ENCODE measurements at places on chromosomes 16 and 17.

- no peak for DNase-seq
These were observed 94.2 kb upstream of the CREBBP start for GRCh38 chr16:3974751-3975150.

- no peak for DNase-seq
These were observed 383.0 kb upstream of the PMFBP1 start for GRCh38 chr16:72554935-72555334.

GRCh38 chr16:10332241-10332640, 53.6 kb upstream of the ATF7IP2 start:
- DNase-seq, result no peak

GRCh38 chr17:65293584-65294180, 156.5 kb downstream of the RGS9 start:
- DNase-seq, result no peak

DNA sequence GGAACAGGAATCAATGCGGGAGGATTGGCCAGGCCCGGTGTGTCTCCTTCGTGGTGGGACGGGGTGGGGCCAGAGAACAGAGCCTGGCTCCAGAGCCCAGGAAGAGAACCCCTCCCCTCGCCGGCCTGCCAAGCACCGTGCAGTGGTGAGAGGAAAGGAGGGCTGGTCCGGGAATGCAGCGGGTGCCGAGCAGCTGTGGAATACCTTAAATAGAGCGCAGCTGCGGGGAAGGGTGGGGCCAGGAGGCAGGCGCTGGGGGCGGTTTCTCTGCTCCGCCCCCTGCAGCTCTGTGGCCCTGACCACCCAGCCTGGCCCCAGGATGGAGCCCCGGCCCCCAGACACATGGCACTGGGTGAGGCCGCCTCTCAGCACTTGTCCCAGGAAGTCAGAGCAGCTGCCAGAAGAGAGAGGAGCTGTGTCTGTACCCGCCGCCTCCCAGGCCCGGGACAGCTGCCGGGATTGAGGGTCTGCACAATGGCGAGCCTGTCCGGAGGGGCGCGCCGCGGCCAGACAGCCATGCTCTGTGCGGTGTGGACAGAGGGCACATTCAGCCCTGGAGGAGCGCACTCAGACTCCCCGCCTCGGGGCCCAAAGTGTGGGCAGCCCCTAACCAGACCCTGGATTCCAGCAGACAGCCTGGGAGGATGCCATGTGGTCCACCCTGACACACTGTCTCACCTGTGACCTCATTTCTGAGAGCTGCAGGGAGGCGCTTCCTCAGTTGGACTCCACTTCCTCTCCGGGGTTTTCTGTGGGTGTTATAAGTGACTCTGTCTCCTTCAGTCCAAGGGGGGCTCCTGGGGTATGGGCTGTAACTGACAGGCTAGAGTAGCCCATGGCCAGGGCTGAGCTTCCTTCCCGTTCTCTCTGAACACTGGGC, 268.8 kb downstream of the SEC14L1 start:
- DNase-seq, result no peak

- peak; percentile 90 for DNase-seq
These were observed 6.3 kb downstream of the UBE2O start for GRCh38 chr17:76446449-76447231.

DNA sequence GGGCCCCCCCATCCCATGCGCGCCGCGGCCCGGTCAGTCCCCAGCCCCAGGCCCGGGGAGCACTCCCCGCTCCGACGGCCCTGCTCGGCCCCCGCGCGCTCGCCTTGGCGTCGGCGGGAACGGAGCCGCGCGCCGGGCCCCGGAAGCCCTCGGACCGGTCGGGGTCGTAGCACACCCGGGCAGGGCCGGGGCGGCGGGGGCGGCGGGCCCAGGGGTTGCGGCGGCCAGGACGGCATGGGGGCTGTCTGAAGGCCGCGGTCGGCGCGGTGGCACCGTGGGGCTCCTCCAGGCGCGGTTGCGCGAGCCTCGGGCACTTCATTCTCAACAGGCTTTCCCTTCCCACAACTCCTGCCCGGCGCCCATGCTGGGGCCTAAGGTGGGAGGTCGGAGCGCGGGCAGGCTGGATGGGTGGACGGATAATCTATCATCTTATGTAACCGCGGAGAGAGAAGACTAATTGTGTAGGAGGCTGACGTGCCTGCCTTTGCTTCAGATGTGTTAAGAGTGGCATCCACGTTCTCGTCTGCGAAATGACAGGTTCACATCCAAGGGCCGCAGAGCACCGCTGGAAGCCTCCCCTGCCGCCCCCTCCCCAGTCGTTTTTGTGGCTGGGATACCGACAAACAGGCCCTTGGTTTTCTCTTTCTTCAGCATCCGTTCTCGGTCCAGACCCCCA, 708 bp downstream of the BAIAP2 start:
- DNase-seq, result no peak

- peak; percentile 100 for DNase-seq
These were observed at the start of gene PRR11 for GRCh38 chr17:59155439-59156177. Gene PRR11 (plus strand): TSS chr17:59155746. CDS start chr17:59169753, 14,007 bp downstream.

DNA sequence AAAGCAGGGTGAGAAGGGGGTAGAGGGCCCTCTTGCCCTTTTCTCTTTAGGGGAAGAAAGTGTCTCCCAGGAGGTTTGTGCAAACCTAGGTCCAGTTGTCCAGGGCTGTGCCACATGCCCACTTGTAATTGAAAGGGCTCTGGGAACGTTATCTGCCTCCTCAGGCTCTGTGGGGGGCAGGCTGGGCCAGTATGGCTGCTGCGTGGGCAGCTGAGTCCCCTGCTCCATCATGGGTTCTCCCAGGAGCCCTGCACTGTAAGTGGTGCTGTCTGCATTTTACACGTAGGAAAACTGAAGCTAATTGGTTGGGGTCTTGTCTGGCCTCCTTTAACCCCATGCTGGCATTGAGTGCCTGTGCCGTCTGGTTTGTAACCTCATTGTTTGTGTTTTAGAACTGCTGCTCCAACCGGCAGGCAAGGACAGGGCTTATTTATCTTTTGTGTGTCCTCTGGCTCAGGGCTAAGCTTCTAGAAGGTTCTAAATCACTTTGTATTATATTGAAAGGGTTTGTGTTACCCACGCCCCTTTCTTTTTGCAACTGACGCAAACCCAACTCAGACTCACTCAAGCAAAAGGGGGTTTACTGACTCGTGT, 117.7 kb upstream of the CIBAR2 start:
- DNase-seq, result no peak

DNA sequence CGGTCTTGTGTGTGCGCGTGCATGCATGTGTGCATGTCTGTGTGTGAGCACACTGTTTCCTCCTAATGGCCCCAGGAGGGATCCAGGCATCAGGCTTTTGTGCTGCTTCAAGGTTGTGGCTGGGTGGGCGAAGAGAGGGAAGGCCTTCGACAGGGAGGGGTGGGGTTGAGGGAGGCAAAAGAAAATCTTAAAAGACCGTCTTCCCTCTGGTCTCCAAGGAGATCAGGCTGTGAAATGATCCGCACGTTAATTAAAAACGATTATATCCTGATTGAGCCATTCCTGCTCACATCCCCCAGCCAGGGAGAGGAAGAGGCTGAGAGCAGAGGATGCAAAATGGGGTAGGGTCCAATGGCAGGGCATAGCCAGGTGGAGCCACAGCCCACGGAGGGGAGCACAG, 46.9 kb downstream of the RAI1 start:
- no peak for DNase-seq

DNA sequence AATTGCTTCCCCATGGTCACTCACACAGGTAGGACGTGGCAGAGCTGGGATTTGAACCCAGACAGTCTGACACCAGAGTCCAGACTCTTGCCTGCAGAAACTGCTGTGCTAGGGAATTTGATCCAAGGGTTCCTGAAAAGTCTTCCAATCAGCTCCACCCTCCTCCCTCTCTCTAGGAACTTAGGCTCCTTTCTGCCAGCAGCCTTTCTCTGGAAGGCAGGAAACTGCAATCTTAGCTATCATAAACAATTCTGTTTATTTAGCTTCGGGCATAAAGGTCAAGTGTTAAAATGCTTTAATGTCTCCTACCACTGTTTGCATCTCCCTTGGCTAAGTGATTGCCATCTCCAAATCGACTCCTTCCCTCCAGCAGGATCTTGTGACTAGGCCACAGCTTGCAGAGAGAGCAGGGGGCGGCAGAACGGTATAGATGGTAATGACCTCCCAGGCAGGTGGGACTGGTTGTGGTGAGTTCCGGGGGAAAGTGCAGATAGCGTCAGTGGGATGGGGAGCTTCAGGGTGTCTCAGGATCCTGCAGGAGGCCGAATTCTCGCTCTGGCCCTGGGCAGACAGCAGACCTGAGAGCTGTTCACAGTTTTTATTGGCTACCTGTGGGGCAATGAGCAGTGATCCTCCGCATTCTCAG, 882.4 kb upstream of the EEF2KMT start:
- no peak for DNase-seq

DNA sequence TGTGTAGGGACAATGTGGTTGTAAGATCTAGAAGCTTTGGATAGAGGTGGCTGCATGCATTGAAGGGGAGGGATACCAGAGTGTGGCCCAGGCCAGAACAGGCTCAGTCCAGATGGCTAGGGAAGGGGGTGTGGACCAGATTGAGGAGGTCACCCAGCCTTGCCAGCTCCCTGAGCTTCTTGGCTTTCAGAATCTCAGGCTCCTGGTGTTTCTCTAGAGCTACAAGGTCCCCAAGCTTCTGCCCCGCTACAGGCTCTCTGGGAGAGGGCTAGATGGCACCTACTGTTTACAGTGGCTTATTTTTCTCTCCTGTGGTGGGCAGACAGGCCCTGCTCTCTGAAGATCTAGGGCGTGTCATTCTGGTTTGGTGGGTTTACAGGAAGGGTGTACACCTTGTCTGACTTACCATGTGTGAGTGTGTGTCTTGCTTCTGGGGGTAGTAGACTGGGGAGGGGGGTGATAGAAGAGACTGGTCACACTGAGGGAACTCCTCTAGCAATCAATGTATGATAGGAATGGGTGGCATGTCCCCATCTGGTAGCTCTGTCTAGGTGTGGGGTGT, 1.1 kb downstream of the RARA start:
- no peak for DNase-seq

DNA sequence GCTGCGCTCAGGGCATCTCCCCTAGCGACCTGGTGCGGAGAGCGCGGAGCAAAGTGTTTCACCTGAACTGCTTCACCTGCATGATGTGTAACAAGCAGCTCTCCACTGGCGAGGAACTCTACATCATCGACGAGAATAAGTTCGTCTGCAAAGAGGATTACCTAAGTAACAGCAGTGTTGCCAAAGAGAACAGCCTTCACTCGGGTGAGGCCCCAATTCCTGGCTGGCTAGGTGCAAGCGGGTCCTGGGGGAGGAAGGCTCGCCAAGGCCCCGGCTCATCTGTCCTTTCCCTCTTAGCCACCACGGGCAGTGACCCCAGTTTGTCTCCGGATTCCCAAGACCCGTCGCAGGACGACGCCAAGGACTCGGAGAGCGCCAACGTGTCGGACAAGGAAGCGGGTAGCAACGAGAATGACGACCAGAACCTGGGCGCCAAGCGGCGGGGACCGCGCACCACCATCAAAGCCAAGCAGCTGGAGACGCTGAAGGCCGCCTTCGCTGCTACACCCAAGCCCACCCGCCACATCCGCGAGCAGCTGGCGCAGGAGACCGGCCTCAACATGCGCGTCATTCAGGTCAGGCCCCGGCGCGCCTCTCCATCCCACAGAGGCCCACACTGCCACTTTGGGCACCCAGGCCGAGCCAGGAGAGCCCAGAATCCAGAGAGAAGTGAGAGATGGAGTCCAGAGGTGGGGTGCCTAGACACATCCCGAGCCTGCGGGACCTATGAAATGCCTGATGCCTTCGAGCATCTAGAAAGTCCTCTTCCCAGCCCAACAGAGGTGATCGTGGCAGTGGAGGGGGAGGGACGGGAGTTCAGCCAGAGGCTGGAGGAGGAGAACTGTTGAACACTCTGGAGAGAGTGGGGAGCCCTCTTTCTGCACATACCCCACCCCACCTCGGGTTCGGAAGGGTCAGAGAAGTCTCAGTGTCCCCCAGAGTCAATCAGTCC, 3.3 kb downstream of the LHX1 start:
- no peak for DNase-seq

DNA sequence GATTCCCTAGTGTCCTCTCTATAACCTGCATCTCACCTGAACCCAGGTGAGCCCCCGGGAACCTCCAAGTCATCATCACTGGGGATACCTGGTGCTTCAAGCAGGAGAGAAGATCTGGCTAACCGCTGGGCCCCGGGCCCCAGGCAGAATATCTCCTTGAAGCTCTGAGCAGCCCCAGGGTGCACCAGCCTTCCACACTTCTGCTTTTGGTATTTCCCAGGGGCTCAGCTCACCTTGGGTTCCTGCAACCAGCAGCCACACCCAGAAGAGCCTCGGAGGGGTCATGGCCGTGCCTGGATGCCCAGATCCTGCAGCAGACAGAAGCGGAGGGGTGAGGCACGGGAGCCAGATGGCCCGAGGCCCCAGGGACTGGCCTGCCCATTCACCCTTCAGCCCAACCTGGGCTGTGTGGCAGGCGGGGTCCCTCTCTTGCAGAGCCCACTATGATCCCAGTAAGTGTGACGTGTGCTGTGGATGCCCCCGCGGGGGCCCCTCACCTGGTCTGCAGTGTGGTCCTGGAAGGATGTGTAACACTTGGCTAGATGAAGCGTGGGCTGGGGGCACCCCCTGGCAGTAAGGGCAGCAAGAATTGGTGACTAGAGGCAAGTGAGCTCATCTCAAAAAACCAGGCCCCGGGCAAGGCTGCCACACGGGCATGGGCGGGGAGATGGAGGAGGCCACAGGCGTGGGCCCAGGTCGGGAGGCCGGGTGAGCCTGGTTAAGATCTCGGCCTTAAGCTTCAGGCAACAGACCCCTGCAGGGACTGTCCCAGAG, 2.6 kb downstream of the LGALS3BP start:
- no peak for DNase-seq

DNA sequence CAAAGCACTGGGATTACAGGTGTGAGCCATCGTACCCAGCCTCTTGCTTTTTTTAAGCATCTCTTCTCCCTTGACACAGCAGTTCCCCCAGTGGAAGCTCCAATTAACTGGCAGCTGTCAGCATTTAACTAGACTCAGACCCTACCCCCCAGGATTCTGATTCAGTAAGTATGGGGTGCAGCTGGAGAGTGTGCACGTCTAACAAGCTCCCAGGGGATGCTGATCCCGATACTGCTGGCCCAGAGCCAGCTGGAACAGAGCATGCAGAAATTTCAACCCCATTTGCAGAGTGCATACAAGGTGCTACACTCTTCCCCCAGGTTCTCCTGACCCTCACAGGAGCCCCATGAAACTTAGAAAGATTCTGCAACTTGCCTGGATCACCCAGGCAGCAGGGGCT, 27.7 kb upstream of the BCO1 start:
- no peak for DNase-seq

- DNase-seq, result no peak
These were observed 46.5 kb upstream of the GINS3 start for GRCh38 chr16:58345574-58346354.
